NCI-H1436 (cell line): ENCODE measurements at places on chromosomes 16 and 17.

DNA sequence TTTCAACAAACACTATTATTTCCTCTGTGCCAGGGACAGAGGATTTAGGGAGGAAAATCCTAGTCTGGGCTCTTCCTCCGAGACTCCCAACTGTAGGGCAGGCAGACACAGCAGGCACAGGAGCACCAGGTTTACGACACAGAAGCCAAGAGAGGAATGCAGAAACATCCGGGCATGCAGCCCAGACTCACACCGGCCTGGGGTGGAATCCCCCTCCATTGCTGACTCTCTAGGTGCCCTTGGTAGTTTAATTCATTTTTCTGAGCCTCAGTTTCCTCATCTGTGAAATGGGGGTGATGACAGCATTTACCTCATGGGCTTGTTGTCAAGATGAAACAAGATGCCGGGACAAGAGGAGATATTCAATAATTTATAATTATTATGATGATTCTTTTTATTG is 14.9 kb downstream of the CA4 start:
- no peak for DNase-seq

DNA sequence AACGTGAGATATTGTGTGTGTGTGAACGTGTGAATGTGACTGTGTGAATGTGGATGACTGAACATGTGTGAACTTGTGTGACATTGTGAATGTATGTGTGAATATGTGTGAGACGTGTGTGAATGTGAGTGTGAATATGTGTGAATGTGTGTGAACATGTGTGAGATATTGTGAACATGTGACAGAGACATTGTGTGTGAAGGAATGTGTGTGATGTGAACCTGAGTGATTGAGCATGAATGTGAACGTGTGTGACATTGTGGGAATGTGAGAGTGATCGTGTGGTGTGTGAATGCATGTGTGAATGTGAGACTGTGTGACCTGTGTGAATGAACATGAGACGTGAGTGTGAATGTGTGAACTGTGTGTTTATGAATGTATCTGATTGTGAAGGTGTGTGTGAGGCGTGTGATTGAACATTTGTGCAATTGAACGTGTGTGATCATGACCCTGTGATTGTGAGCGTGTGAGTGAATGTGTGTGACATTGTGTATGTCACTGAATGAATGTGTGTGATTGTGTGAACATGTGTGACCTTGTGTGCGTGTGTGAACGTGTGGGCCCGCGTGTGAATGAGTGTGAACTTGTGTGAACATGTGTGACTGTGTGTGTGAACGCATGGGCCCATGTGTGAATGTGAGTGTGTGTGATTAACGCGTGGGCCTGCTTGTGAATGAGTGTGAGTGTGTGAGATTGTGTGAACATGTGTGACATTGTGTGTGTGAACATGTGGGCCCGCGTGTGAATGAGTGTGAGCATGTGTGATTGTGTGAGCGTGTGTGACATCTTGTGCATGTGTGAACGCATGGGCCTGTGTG is 23.2 kb upstream of the GSE1 start:
- no peak for DNase-seq

GRCh38 chr16:66211651-66212050 is 154.8 kb upstream of the CDH5 start:
- DNase-seq = no peak

- no peak for DNase-seq
Observed at GRCh38 chr16:47461598-47462266, 601 bp downstream of the PHKB start.

DNA sequence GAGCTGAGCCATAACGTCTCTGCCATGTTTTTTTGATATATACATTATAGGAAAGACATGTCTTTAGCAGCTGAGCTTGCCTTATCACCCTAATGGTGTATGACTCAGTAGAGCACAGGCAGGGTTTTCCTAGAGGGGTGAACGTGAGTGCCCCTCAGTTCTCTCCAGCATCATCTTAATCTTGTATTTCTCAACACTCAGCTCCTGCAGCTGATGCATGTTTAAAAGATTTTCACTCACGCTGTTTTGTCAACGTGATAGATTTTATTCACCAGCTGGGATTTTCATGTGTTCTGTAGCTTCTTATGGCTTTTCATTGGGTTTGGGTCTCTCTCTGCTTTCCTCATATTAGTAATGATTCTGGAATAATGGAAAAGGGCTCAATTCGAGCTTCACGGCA is 186.0 kb upstream of the PMFBP1 start:
- DNase-seq = no peak

GRCh38 chr17:2094891-2095535 is 40.1 kb downstream of the HIC1 start:
- no peak for DNase-seq

DNA sequence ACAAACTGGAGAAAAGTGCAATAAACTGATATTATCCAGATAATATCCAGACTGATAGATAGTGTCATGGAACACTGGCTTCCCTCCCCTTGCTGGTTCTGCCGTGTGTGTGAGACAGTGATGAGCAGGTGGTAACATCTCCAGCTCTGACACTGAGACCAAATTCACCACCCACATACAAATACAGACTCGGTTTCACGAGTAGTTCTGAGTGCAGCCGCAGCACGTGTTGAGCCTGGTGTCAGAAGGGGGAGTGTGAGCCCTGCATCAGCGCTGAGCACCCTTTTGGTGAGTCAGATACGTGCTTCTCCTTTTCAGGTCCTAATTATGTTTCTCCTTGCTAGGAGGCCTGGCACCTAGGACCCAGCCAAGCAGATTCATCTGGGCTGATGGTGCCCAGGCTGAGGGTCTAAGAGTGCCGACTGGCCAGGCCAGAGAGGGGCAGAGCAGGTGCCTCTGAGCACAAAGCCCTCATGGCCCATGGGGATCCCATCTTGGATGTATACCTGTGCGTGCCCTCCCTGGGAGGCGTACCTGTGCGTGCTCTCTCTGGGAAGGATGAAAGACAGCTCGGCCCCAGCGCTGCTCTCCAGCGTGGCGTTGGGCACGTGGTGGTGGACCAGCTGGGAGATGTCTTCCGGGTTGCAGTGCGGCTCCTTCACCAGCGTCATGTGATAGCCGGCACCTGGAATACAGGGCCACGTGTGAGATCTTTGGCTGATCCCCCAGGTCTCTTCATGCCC is 27.3 kb upstream of the RNPS1 start:
- no peak for DNase-seq

DNA sequence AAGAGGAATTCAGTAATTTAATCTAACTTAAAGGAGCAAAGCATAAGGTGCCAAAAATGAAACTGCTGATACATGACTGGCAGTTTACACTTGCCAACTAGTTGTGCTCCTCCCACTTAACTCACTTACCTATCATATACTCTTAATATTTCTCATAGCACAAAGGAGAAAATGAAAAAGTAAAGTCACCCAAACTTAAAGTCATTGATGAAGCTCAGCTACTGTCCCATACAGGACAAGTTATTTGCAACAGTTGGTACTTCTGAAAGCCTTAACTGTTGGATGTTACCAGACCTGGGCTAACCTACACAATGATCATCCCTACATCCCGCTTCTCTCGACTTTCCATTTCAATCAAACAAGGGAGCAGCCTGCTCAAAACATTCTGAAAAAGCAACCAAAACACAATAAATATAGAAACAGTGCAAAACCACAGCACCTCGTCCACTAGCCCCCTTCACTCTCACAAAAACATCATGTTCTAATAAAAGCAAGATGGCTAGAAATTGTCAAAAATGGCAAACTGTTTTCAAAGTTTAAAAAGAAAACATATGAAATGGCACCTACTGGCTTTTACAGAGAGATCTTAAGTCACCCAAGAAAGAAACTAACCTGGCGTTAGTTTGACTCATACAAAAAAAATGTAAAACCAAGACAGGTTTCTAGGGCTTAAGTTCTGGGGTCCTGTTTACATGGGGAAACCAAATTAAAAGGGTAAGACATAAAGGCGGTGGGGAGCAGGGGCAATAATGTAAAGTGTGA is 868 bp downstream of the MED13 start:
- no peak for DNase-seq

DNA sequence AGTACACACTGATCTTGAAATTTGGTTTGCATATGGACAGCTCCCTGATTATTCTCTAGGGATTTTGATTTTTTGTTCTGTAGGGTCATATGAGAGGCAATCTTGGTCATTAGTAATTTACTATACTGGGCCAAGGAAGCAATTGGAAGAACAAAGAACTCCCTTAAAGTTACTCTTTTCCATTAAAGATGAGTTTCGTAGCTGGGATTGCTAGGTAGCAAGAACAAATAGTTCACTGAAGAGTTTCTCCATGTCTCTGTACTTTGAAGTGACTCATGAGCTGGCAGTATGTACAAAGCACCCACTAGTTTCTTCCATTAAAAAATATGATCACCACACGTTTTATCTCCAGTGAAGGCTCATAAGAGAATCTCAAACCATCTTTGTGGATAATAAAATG is 6.2 kb upstream of the BCAS3 start:
- DNase-seq = no peak

DNA sequence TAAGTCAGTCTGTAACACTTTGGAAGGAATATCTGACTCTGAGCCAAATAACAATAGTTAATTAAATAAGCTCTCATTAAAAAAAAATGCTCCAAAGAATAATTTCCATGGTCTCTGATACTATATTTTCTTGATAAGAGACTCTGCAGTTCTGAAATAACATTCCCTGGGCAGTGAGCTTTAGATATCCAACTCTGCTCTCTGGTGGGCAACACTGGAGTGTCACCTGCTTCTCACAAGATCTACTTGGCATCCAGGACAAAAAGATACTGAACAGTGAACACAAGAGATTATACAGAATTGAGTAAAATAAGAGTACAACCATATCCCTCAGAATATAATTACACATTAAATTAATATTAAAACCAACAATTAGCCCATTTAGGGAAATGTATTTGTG is 13.7 kb downstream of the BLMH start:
- DNase-seq = peak; percentile 10

DNA sequence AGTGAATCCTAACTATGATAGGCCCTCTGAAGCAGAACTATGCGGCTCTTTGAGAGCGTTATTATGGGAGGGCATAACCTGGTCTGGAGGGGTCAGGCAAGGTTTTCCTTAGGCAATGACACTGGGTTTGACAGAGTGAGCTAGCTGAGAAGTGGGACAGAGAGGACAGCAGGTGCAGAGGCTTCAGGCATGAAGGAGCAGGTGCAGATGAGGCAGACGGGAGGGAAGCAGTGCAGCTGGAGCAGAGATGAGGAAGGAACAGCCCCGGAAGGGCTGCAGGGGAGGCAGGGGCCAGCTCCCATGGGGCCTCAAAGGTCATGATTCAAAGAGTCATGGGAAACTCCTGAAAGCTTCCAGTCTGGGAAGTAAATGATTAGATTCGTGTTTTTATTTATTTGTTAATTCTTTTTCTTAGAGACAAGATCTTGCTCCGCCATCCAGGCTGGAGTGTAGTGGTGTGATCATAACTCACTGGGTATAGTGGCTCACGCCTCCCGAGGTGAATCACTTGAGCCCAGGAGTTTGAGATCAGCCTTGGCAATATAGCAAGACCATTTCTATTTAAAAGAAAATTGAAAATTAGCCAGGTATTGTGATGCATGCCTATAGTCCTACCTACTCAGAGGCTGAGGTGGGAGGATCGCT is 5.4 kb downstream of the MARCHF10 start:
- no peak for DNase-seq

- no peak for DNase-seq
Observed at GRCh38 chr17:17774009-17774881, 62.5 kb downstream of the SREBF1 start.

GRCh38 chr17:7042501-7043181 is 1.3 kb downstream of the SLC16A11 start:
- no peak for DNase-seq
